ENCODE measurements at places on chromosomes 6 and 20.

DNA sequence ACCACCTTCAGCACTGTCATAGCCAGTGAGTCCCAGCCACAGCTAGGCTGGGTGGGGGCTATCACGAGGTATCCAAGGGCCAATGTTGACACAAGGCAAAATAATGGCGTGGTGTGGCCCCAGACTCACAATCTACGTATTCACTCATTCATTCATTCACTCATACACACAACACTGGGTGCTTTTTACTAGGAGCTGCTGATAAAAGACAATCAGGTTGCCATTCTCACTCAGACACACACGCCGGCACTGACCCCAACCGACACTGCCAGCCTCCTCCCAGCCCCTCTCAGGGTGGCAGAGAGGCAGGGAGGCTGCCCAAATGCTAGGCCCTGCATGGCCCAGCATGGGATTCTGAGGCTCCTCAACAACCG, 1.5 kb upstream of the C20orf144 start:
- no peak for DNase-seq

DNA sequence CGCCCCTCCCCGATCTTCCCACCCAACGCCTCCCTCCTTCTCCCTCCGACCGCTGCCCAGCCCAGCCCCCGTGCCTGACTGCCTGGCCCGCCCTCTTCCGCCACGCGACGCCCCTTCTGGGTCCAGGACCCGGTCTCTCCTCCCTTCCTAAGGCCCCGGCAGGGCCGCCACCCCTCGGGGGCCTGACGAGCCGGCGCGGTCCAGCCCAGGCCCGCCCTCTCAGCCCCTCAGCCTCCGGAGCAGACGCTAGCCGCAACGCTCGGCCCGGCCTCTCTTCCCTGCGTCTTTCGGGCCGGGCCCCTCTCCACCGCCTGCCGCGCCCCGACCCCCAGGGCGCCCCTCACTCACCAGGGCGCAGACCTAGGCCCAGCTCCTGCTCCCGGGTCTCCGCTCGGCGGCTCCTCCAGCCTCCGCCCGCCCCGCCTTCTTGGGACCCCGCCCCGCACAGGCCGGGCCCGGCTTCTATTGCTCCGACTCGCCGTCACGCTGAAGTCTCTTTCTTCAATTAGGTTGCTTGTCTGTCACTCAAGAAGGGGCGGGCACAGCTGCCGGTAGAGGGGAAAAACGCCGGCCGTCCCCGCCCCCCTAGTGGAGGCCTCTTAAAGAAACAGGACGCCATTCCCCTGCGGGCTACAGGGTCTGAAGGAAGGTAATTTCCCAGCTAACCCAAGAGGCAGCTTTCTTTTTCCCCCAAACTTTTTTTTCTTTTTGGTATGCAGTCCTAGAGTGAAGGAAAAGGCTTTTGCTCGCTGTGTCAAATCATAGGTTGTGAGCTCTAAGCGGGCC, at the start of gene ELMO2:
TSS of gene ELMO2 (minus strand) at position 416 of the 786 bp plus-strand sequence. CDS start 12,133 bp downstream, outside the sequence.
- DNase-seq, result peak; percentile 94

- no peak for DNase-seq
Measured at GRCh38 chr6:3731700-3732099, 19.8 kb downstream of the PXDC1 start.

DNA sequence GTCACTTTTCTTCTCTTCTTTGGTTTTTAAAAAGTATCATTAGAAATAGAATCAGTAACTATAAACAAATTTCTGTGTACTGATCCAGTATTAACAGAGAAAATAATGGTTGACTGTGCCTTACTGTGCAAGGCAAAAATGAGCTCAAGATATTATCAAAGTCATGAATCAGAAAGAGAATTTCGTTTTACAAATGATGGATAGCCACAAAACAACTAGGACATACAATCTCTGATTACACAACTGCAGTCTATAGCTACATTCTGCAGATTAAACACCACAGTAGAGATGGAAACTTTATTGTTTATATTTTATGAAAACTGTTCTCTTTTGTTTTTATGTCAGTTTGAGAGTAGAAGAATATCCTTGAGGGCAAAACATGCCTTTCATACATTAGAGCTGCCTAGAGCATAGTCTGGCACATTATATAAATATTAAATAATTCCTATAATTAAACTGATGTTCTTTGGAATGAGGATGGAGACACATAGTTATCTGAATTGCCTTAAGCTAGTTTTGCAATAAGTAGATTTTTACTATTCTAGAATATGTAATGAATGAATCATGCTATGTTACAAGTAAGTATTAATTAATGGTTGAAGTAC, 333.1 kb downstream of the LAMA2 start:
- DNase-seq, result no peak

DNA sequence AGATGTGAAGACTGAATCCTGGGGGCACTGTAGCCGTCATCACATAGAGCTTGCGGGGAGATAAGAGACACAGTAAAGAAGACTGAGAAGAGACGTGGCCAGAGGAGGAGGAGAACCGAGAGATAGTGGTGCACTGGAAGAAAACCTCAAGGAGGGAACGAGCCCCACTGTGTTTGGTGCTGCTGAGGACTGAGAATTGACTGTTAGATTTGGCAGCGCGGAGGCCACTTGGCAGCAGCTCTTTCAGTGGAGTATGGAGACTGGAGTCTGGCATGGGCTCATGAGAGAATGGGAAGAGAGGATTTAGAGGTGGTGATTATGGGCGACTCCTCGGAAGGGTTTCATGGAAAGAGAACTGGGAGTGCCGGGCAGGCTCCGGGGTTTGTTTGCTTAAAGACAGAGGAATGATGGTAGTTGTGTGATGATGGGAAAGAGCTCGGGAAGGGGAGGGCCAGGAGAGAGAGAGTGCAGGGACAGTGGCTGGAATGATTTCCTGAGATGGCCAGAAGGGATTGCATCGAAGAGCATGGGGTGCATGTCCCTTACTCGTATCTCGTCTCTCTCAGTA, 18.0 kb downstream of the CDYL start:
- no peak for DNase-seq

DNA sequence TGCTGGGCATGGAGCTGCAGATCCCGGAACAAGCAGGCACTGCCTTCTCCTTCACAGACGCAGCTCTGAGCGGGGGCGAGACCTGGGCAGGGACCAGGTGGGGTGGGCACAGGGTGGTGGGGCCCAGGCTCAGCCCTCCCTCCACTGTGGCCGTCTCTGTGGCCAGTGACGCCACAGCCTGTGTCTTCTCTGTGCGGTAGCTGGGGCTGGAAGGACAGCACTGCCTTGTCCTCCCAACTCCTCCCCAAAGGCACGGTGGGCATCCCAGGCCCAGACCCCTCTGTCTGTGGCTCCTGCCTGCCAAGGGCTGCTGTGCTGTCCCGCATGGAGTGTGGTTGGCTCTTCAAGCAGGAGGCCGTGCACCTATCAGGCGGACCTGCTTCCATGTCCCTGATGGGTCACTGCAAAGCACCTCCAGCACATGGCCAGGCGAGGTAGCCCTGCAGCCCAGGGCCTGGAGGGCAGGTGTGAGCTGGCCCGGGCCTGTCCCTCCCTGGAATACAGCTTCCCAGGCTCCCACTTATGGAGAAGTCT, 14.8 kb upstream of the TNFRSF6B start:
- no peak for DNase-seq

DNA sequence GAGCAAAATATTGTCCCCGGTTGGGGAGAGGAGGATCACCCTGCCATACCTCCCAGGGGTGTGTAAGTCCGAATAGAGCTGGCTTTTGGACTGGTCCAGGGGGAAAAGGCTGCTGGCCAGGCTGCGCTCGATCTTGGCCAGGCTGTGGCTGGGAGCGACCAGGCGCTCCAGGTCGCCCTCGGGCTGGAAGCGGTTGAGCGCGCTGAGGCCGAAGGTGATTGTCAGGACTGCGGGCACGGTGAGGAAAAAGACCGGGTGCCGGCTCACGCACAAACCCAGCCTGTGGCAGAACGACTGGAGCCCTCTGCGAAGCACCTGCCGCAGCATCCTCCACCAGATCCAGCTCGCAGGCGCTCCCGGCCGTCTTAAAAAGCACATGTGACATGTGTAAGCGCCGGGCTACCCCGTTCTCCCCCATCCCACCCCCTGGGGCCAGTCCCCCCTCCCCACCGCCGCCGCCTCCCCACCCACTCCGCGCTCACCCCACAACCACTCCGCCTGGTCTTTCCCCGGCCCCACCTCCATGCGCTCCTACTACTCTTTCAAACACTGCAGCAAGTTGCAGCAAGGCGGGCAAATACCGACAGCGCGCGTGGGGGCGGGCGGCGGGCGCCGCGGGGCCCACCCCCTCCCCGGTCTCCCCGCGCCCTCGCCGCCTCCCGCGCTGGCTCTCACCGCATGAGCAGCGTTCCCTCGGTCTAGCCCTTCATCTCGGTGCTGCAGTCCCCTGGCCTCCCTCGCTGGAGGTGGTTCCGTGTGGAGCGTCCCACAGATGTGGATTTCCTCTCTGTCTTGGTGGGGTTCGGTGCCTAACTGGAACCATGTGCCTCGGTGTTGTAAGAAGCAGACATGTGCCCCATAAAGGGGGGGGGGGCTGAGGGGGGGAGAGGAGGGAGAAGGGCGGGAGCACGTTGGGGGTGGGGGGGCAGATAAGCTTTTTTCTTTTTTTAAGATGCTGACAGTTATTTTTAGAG, 42.4 kb downstream of the PTCHD4 start:
- DNase-seq, result no peak

DNA sequence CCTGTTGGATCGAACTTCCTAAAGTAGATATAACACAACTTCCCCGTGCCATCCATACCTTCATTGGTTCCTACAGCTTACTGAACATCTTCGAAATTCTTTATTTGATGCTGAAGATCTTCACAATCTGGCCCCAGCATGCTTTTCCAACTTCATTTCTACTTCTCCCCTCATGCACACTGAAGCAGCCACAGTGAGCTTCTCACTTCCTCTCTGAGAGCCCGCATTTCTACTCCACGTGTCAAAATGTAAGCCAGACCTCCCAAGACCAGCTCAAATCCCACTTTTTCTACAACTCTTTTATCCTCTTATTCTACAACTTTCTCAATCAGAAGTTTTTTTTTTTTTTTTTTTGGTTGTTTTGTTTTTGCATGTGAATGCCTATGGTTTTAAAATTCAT, 254.7 kb downstream of the GMPR start:
- DNase-seq, result no peak

- no peak for DNase-seq
Measured at GRCh38 chr6:148893481-148893880, 146.7 kb downstream of the UST start.

DNA sequence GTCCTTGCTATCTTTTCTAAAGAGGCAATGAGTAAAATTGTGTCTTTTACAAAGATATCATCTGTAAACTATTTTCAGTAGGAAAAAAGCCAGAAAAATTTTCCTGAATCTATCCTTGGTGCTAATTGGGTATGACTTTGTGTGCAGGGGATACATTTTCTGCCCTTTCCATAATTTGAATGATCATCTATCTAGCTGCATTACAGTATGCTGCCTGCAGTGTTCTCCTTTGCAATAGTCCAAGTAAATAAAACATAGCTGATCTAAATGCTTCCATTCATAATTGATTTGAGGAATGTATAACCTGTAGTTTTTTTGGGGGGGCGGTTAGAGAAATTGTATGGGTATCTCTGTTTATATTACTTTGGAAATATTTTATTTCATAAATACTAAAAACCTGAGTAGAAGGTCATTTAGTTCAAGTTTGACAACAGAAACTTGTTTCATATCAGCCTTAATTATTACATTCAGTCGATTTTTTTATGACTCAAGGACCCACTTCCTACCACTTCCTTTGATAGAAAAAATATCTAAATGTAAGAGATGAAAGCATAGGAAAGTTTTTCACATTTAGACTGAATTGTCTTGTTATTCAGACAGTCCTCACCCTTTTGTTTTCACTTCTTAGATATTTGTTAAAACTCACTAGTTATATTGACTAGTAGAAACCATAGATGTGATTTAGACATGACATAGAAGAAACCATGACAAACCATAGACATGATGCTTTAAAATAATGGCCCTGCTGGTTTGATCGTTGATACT, 75.3 kb downstream of the AIG1 start:
- no peak for DNase-seq

DNA sequence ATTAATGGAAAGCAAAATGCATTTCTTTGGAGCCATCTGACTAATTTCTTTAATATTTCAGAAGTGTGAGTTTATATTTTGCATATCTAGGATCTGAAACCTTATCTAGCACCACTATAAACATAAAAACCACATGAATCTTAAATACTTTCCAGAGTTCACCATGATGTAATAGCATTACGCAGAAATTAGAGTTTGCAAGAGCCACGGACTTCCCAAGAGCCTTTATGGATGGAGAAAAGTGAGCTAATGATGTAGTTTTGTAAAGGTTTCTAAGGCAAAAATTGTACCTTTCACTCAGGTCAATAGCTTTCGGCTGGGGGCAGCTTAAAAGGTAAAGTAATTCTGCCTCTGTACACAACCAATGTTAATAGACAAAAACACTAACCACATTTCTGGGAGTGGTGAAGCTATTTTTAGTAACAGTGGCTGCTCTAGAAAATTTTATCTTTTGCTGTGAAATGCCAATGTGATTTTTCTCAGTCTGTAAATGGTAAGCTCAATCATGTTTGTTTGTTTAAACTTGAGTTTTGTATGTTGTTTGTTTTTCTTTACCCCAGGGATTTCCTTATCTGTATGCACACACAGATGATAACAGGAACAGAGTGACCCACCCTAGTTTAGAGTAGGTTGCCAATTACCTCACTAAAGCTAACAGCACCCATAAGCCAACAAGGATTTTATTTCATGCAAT, 80.5 kb downstream of the FILIP1 start:
- DNase-seq, result peak; percentile 68

DNA sequence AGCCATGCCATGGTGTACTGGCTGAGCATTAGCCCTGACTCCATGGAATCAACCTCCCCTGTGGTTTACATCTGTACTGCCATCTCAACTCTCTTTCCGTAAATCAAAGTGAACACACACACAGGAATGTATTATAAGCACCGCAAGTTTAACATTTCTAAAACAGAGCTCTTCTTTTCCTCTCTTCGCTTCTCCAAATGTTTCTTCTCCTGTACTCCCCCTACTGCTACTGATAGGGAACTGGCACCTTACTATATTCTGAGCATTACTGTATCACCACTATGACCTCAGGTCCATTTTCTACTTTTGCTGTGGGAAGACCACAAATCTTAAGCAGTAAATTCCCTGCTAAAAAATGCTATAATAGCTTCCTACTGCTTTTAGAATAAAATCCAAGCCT, 101.2 kb downstream of the NUS1 start:
- DNase-seq, result peak; percentile 8

DNA sequence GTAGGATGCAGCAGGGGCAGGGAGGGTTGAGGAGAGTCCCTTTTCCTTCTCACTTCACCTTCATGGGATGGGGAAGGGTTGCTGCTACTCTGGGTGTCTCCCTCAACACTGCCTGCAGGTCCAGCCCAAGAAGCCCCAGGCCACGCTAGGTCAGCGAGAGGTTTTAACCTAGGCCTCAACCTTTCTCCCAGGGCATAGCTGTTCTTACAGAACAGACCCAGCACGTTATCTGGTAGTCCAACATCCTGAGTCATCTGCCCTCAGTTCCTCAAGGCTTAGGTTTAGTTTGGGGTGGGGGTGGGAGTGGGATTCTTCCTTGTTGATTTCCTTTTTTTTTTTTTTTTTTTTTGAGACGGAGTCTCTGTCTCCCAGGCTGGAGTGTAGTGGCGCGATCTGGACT, 15.8 kb downstream of the LRRC73 start:
- DNase-seq, result no peak

- DNase-seq, result no peak
Measured at GRCh38 chr20:2768632-2769015, 31.8 kb downstream of the CPXM1 start.
